ENCODE measurements at places on chromosomes 12 and 14. TPM values are rescaled to one million over a fixed set of nuclear protein-coding genes. Genes with fewer than 3 reads are reported as not detected.

DNA sequence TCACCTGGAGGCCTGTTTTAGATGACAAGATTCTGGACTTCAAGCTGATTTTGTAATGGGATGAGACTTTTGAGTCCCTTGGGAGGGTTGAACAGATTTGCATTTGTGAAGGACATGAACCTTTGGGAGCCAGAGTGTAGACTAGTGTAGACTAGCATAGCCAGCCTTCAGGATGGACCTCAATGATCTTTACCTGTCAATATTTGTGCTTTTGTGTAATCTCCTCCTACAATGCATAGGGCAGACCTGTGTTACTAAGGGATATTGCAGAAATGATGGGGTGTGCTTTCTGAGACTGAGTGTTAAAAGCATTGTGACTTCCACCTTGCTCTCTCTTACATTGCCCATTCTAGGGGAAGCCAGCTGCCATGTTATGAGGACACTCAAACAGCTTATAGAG, 9.9 kb upstream of the LRP10 start:
- H3K27me3 ChIP-seq, result no peaks in the 10 kb centered on the region
- DNase-seq, result no peak
- no peaks in the 10 kb centered on the region for H3K4me1 ChIP-seq
- H3K4me3 ChIP-seq, result no peak overlapping the region
- H3K27ac ChIP-seq, result no peak overlapping the region
- no peaks in the 10 kb centered on the region for H3K36me3 ChIP-seq

GRCh38 chr12:10082117-10082874, 16.5 kb downstream of the CLEC1A start:
- no peaks in the 10 kb centered on the region for H3K36me3 ChIP-seq
- no peak for DNase-seq
- no peak overlapping the region for H3K4me3 ChIP-seq
- no peak overlapping the region for H3K27ac ChIP-seq
- H3K4me1 ChIP-seq, result no peaks in the 10 kb centered on the region
- no peaks in the 10 kb centered on the region for H3K27me3 ChIP-seq

- peak overlapping the region; percentile 89 for H3K27ac ChIP-seq
- no peaks in the 10 kb centered on the region for H3K27me3 ChIP-seq
- peak; percentile 91 for DNase-seq
- H3K4me3 ChIP-seq, result peak overlapping the region; percentile 88
- H3K4me1 ChIP-seq, result peaks cover 45% of the 10 kb centered on the region
Observed at GRCh38 chr14:64504897-64505794, 576 bp downstream of the ZBTB1 start.

GRCh38 chr12:128763395-128763794, 60.4 kb downstream of the SLC15A4 start:
- no peak overlapping the region for H3K4me3 ChIP-seq
- no peak overlapping the region for H3K27ac ChIP-seq
- no peak for DNase-seq

- H3K27ac ChIP-seq, result no peak overlapping the region
- no peaks in the 10 kb centered on the region for H3K27me3 ChIP-seq
- H3K4me3 ChIP-seq, result no peak overlapping the region
- no peak for DNase-seq
Observed at GRCh38 chr12:42560977-42561376, 28.6 kb downstream of the PRICKLE1 start.

DNA sequence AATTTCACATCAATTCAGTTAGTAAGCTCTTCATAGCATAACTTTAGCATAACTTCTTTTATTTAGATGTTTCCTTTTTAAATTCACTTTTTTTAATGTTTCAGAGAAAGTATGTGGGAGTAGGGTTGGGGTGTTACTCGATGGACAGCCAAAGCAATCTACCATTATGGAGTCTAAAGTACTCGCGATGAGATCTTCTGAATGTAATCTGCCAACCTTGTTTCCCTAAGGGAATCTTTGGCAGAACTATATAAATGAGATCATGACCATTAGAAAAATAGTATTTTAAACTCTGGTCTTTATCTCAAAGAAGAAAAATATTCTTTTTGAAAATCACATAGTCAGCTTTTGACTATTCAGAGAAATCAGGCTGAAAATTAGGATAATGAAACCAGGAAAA, 103.9 kb downstream of the BBS10 start:
- H3K27me3 ChIP-seq, result no peaks in the 10 kb centered on the region
- H3K36me3 ChIP-seq, result no peaks in the 10 kb centered on the region
- peaks cover 28% of the 10 kb centered on the region for H3K4me1 ChIP-seq
- no peak overlapping the region for H3K4me3 ChIP-seq

SMIM41 gene
- total RNA-seq, result not detected

C12orf76 gene
- 9.4 TPM for total RNA-seq

CLEC4C gene
- total RNA-seq, result not detected

KLHDC1 gene
- 2.9 TPM for total RNA-seq
